Fibroblast of skin of right biceps (primary cell): ENCODE measurements at places on chromosomes 4 and X.

DNA sequence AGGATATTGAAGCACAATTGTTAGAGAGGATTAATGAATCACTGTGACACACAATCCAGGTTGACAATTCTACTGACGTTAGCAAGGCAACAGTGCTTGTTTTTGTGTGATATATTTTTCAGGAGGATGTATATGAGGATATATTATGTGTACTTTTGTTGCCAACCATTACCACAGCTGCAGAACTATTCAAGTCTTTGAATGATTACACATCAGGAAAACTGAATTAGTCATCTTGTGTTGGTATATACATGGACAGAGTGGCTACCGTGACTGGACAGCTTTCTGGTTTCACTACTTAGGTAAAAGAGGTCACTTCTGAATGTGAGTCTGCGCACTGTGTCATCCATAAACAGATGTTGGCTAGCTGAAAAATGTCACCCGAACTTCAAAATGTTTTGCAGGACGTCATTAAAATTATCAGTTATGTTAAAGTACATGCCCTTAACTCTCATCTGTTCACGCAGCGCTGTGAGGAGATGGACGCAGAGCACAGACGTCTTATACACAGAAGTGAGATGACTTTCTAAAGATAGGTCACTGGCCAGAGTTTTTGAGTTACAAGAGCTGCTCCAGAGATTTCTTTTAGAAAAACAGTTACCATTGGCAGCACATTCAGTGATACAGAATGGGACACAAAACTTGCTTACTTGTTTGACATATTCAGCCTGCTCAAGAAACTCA lies 69.0 kb downstream of the MRPL1 start:
- DNase-seq, result peak; percentile 61

DNA sequence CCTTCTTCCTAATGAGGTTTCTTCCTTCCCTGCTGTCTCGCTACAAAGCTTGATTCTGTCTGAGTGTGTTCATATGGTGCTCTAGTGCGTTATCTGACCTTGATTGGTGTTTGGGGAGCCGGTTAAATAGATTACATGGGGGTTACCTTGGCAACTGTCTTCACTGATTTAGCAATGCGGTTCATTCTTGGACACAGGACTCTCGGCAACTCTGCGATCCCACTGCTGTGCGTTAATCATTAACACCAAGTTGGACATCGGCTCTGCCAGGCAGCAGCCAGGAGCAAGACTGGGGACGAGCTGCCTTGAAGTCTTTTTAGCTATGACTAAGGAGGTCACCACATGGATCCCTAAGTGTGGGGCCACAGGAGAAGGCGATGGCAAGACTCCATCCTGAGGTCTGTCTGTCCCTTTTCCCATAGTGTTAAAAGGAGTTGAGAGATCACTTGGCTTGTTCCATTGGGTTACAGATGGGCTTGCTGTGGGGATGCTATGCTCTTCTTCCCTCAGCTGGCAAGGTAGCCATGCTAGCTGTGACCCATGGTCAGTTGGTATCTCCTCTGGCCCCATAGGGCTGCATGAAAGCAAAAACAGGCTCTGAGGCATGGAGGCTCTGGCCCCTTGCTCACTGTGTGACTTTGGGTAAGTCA lies 93.4 kb upstream of the MAMLD1 start:
- no peak for DNase-seq

DNA sequence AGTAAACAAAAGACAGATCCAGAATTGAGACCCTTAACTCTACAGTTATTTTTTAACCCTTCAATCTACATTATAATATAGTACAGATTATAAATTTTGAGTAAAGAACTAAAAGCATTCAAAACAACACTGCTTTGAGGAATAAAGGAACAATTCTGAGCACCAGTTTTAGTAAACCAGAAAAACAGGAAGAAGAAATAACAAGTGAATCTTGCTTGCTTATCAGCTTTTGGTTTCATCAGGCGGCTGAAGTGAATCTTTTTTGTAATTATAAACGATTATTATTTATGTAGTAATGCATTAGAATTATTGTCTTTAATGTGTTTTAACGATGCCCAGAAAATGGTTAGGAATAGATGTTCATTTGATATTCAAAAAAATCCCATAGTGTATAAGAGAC lies 305.4 kb downstream of the ARAP2 start:
- DNase-seq, result no peak

DNA sequence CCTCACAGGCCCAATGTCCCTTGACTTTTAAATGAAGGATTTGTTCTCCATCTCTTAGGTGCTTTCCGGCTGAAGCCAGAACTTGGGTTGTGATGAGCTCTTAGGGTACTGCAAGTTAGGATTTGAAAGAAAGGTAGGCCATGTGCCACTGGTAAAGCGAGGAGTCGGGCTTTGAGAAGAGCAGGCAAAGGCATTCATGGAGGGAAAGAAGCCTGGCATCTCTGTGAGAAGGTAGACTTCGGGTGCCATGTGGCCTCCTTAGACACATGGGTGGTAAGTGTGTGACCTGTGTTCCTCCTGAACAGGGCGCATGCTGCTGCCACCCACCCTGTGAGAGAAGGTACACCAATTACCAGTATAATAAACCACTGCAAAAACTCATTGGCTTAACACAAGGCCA lies 102.9 kb downstream of the GATB start:
- DNase-seq, result no peak

- no peak for DNase-seq
Measured at GRCh38 chr4:161329852-161330251, 833.9 kb downstream of the FSTL5 start.

DNA sequence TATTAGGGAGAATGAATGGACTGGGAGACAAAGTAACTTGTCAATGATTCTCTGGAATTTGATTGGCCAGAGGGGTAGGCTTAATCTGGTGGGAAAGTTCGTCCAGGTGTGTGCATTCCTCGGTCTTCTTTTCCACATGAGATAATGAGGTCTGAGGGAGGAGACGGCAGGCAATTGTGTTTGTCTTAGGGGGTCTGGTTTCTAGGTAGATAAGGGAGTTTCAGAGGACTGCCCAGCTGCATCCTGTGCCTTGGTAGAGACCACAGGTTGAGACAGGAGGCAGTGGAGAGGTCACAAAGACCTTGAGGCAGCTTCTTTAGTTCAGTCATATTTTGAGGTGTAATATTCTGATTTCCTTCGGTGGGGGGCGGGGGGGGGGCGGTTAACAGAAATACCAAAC lies 4.3 kb downstream of the MGST2 start:
- DNase-seq, result no peak

DNA sequence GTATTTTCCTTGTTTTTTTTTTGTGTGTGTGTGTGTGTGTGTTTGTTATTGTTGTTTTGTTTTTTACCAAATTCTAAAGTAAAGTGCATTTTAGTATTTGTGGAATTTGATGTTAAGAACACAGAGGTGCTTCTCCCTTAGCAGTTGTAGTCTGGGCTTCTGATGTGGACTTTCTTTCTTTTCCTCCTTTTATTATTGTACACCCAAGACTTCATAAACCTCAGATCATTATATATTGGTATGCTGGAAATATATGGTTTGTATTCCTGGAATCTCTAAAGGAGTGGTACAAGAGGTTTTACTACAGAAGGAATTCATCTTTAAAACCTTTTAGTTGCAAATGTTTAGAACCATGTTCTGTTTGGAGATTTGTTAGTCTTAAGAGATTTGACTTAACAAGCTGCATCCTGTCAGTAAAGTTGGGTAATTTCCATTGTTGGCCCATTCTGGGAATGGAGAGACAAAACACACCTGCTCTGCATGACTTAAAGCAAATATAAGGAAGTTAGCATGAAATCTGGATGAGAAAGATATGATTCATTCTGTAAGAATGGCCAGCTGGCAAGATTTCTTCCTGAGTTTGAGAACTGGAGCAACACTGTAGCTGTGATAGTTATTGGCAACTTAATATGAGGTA lies 64.0 kb downstream of the SMAD1 start:
- peak; percentile 84 for DNase-seq

DNA sequence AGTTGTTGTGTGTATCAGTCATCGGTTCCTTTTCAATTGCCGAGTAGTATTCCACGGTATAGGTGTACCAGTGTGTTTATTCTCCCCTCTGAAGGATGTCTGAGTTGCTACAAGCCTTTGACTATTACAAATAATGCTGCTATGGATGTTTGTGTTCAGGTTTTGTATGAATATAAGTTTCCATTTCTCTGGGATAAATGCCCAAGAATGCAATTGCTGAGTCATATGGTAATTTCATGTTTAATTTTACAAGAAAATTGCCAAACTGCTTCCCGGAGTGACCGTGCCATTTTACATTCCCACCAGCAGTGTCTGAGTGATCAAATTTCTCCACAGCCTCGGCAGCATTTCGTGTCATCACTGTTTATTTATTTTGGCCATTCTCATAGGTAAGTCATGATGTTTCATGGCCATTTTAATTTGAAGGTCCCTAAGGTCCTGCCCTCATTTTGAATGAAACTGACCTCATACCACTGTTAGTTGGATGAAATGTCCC lies 73.9 kb downstream of the IRF2 start:
- DNase-seq, result peak; percentile 93

- DNase-seq, result no peak
Measured at GRCh38 chr4:25313201-25313895, 774 bp downstream of the ZCCHC4 start.

DNA sequence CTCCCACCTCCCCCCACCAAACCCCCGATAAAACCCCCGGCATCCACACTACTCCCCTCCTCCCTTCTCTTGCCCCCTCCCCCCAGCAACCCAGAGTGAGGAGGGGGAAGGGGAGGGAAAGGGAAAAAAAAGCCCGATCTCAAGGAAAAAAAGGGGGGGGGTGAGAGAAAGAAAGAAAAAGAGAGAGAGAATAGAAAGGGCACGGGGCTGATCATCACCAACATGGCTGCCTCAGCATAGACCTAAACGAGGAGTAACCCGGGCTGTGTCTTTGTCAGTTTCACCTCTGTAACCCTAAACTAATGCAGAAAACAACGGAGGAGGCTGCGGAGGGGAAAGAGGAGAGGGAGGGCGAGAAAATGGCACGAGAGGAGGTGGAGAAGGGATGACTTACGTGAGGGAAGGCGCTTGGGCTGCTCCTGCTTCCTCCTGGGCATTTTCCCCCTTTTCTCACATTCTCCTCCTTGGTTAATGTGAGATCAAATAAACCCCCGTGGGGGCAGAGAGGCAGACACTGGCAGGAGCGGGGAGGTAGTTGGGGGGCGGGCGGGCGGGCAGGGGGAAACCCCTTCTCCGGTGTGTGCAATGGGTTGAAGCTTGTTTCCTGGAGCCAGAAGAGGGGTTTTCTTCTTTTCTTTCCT lies 532 bp downstream of the ZNF827 start:
- peak; percentile 70 for DNase-seq

GRCh38 chrX:153728095-153728494 lies 3.4 kb downstream of the ABCD1 start:
- no peak for DNase-seq

DNA sequence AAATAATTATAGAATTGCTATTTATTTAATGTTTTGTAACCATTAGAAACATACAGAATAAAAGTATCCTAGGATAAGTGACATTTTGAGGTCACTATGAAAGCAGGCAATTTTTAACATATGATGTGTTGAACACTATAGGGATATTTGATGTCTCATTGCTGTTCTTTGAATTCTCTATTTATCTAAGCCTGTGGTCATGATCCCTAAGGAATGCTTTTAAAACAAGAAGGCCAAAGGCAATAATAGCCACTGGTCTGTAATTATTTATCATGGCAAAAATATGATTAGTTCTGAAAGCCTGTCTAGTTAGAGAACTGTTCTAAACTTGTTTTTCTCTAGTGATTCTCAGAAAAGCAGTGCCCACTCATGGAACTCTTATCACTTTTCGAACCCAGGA lies 186.6 kb downstream of the RPA4 start:
- peak; percentile 8 for DNase-seq

DNA sequence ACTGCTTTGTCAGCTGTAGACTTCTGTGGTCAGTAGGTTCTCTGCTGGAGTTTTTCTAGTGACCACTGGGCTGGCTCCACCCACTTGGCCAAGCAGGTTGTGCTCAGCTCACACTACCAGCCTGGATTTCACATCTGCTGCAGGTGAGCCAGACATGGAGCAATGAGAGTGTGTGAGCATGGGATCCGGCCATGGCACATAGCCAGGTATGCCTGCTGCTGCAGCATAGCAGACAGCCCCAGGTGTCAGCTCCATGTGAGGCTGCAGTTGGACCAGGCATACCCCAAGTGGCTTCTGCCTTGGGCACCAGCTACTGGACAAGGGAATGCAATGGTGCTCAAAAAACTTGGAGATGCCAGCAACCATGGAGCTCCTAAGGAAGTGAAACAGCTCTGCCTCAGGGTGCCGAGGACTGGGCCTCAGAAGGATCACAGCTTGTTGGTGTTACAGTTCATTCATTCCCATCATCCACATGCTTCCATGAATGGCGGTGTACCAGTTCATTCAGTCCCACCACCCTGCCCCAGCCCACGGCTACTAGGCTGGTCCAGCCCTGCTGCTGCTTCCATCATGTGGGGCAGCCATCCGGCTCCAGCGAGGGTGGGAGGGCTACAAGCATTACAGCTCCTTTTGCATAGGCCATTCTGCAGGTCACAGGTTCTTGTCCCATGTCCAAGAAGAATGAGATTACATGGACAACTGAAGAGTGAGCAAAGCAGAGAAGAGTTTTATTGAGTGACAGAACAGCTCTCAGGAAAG lies 389.1 kb upstream of the PCDH7 start:
- no peak for DNase-seq

GRCh38 chr4:92483341-92483740 lies 179.6 kb downstream of the GRID2 start:
- no peak for DNase-seq

DNA sequence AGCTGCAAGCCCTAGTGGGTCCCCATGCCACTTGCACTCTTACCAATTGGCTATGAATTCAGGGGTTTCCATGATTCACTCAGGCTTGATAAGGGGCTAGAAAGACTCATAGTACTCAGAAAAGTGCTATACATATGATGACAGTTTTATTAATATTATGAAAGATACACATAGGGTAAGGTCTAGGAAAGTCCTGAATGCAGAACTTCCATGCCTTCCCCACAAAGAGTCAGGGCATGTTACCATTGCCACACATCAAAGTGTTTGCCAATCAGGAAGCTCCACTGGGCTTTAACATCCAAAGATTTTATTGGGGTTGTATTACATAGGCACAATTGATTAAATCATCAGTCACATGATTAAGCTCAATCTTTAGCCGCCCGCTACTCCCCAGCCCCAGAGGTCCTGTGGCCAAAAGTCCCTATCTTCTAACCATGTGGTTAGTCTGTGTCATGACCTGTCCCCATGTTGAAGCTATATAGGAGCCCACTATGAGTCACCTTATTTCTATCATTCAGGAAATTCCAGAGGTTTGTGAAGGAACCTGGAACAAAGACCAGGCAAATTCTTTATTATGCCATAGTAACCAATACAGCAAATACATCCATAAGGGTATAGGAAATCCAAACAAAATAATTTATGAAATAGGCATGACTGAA lies 635.6 kb downstream of the STPG2 start:
- DNase-seq, result peak; percentile 13

DNA sequence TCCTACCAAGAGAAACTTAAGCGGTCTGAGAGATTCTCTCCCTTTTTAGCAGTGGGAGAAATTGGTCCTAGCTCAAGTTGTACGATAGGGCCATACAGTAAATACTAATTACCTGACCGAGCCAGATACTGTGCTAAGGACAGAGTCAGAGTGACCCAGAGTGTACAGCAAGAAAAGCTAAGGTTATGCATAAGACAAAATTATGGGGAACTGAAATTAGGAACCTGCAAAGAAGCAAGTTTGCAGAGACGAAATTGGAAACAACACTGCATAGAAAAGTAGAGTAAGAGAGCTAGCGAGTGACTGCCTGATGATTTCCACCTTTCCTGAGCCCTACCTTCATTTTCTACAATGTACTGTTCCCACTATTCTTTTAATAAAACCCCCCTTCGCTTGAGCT lies 278.1 kb downstream of the NKX6-1 start:
- DNase-seq, result no peak
